Cardiac ventricle fibroblast (primary cell): ENCODE measurements at places on chromosomes 12 and 14. TPM values are rescaled to one million over a fixed set of nuclear protein-coding genes. Genes with fewer than 3 reads are reported as not detected.

MUCL1 gene
- not detected in 2 replicates for total RNA-seq

CLEC2A gene
- not detected in 2 replicates for total RNA-seq

ZFHX2 gene
- total RNA-seq, result 0.44 TPM in 1 of 2 replicates, not detected in the other

PSME1 gene
- 123 and 136 TPM in 2 replicates for total RNA-seq

KRT5 gene
- total RNA-seq, result 0.78 and 1.4 TPM in 2 replicates
